Hematopoietic multipotent progenitor cell (in vitro differentiated cells): ENCODE measurements at places on chromosomes 2 and 18.
A peak's percentile ranks its signal among the peaks of the same experiment; 100 is the strongest.

DNA sequence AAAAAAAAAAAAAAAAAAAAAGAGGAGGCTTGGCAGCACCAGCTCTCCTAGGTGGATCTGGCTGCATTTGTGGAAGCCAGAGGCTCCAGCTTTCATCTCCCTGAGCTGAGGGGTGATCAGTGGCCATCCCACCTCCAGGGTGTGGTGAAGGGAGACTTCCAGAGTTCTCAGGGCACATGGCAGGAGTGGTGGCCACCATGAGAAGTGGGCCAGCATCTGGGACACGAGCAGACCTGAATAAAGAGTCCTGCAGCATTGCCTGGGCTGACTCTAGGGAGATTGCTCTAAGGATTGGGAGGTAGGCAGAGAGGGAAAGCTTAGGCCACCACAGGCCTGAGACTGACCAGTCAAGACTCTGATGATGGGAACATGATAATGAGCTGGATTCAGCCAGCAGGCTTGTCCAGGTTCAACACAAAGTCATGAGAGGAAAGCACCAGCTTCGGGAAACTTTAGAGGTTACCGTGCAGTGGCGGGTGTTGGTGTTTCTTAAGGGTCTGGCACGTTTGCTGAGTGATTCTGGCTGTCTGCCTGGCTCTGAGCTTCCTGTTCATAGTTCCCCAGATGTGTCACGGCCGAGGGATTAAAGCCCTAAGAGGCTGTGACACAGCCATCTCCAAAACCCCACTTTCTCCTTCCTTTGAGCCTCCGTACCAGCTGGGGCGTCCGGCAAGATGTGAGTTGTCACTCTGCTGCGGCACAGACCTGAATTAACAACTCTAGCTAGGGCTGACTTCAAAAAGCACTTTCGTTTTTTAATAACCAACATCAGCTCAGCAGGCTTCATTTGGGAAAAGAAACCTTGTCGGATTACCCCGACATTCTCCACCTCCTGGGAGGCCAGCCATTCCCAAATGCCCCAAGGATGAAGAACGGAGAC, 38.3 kb upstream of the IL1R1 start:
- peak; percentile 98 for DNase-seq

- no peak for DNase-seq
These were observed 667.5 kb upstream of the HS6ST1 start for GRCh38 chr2:128986026-128986715.

- DNase-seq, result no peak
These were observed 486.1 kb upstream of the UBE2E3 start for GRCh38 chr2:180494286-180494685.

- DNase-seq, result no peak
These were observed 650 bp downstream of the ACKR3 start for GRCh38 chr2:236570081-236570868.

DNA sequence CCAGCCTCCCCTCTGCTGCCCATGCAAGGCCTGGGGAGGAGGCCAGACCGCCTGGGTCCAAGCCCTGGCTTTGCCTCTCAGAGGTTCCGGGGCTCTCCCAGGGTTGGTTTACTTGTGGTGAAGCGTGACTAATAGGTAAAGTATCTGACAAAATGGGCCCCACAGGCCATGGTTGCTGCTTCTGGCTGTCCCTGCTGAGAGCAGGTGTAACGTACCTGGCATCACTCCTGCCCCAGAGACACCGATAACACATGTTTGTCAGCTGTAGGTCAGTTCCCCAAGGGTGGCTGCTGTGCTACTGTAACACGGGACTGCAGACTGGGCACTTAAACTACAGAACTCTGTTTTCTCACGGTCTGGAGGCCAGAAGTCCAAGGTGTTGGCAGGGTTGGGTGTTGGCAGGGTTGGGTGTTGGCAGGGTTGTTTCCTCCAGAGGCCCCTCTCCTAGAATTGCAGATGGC, 34.1 kb downstream of the ODC1 start:
- DNase-seq, result no peak

- DNase-seq, result no peak
These were observed 42.4 kb downstream of the KLHL29 start for GRCh38 chr2:23427350-23427749.

DNA sequence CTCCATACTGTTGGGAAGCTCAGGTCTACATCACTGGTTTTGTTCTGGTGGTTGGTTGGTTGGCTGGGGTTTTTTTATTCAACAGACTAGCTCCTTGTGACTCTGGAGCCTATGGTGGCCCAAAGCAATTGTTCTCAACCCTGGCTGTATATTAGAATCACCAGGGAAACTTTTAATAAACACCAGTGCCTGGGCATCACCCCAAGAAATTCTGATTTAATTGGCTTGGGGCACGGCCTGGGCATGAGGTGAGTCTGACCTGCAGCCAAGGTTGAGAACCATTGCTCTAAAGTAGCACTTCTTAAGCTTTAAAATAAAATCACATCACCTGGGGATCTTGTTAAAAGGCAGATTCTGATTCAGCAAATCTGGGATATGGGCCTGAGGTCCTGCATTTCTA, 184.1 kb downstream of the C1D start:
- DNase-seq, result no peak

DNA sequence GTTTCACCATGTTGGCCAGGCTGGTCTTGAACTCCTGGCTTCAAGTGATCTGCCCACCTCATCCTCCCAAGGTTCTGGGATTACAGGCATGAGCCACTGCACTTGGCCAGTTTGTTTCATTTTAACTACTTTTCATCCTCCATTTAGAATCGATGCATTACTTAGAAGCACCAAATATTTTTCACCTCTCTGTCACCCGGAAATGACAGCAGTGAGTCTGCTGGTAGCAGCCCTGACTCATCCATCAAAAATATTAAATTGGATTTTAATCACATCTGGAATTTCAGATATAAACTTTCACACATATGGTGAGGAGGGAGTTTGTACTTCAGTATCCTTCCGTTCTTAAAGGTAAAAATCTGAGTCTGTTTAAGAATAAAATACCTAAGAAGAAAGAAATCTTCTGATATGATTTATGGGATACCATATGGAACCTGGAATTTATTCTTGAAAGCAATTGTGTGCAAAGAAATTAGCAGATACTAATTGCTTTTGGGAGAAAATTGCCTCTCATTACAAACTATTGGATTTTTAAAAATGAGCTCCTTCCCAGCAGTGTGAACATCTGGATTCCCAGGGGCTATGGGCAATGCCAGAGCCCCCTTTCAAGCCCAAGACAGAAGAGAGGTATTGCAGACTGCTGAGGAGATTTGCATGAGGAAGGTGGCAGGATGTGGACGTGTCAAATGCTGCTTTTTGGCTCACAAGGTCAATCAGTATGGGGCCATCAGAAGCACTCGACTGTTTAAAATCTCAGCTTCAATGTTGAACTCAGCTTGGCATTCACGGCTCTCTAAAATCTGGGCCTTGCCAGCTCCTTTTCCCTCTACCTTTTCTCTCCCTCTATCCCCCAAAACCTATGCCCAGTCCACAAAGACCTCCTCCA, 279.5 kb upstream of the SIX2 start:
- no peak for DNase-seq

DNA sequence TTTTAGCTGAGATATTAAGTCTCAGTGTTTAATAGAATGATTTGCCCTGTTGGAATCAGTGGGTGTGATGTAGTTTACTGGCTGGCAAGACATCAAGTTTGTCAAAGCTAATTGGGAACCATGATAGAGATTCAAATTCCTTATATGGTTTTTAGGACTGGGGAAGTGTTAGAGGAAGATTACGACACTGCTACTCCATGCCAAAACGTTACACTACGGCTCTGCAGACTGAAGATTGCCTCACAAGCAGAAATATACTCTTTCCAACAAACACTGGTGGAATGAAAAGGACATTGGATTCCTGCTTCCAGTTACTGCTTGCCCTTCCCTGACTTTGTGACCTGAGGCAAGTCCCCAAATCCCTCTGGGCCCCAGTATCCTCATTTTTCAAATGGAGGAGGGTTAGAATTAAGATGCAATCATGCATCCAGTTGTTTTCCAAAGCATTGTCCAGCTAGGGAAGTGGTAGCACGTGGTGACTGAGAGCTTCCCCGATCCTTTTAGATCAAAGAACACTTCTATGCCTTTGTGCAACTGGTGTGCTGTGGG, 147.6 kb downstream of the CDC42EP3 start:
- no peak for DNase-seq

DNA sequence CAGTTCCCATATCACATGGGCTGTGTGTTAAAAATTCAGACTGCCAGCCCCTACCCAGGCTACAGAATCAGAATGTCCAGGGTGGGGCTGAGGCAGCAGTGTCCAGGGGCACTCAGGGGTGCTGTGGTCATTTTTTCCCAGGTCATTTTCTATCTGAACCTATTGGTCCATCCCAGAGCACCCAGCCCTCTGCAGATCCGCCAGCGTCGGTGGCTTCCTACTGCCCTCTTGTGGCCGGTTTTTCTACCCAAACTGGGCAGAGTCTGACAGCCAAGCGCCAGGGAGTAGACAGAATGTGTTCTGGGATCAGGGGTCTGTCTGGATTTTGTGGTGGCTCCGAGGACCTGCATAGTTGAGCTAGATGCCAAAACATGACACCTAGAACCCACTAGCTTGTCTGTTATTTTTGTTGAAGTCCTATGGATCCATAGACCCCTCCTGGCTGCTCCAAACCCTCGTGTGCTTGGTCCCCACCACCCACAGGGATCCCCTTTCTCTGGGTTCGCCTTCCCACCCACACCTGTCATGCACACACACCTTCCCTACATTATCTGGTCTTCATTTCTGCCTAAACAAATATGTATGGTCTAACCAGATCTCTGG, 34.1 kb upstream of the RMDN2 start:
- DNase-seq, result peak; percentile 51

GRCh38 chr2:17593841-17594491, 53.5 kb downstream of the VSNL1 start:
- no peak for DNase-seq

- DNase-seq, result no peak
These were observed 17.6 kb upstream of the SLC9A2 start for GRCh38 chr2:102601730-102602129.

- DNase-seq, result peak; percentile 26
These were observed 51.4 kb downstream of the KIF5C start for GRCh38 chr2:148926291-148926961.

DNA sequence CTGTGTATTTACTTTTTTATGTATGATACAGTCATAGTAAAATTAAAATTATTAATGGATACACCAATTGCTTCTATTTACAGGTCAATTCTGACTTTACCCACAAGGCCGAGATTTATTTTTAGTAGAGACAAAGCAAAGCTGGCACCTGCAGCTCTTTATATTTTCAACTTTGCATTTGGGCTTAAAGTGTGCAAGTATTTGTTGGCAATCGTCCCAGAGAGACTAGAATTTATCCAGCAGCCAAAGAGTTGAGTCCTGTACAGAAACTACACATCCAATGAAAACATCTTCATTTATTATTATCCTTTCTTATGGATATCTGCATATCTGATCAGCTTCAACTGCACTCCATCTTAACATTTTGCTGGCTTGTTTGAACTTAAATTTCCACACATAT, 485.6 kb downstream of the SOX11 start:
- DNase-seq, result no peak

DNA sequence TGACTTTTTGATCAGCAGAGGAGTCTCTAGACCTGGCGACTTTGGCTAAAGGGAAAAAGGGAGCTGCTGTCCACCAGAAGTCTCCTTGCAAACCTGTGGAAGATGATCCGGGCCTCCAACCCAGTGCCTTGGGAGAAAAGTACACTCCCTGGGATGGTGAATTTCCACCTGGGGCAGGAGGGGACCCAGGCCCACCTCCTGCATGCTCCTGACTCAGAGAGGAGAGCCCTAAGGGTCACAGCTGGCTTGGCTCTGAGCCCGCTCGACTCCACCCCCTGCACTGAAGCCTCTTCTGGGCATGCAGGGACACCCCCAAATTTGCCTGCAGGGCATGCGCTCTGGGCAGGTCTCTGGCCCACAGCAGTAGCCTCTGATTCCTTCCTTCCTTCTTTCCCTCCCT, 66.5 kb downstream of the PDCL3 start:
- DNase-seq, result no peak

DNA sequence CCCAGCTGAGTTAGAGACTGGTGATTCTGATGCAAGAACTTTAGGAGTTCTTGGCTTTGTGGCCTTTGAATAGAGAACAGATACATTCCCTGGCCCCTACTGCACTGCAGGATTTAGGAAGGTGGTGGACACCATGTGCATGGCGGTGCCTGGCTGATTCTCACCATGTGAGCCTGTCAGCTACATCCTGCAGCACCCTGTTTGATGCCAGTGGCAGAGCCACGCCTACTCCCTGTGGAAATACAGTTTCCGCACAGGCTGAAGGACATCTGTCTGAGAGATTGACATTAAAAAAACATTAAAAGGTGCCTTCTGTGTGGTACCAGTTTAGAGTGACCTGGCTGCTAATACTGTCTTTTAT, 50.0 kb downstream of the KCNE4 start:
- no peak for DNase-seq

DNA sequence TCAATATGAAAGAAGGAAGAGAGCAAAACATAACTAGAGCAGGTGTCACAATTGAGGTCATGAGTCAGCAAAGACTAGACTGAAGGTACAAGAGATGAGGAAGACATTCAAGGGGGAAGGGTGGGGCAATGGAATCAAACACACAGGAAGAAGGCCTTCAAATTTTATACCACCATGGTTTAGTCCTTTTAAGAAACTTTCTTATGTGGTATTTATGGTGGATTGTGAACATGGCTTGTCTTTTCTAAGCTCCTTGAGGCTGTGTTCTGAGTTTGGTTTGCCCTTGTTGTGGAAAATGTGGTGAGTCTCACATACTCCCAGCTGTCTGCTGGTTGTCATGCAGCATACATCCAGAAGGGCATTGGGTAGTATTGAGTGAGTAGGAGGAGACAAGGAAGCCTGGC, 62.1 kb downstream of the NABP1 start:
- peak; percentile 18 for DNase-seq

GRCh38 chr18:77478646-77479442, 229.2 kb downstream of the GALR1 start:
- DNase-seq, result no peak

GRCh38 chr2:29304399-29305060, 189.3 kb downstream of the CLIP4 start:
- DNase-seq, result no peak

GRCh38 chr2:227796045-227796711, 17.5 kb upstream of the CCL20 start:
- no peak for DNase-seq

GRCh38 chr2:231383416-231384108, 11.9 kb upstream of the B3GNT7 start:
- no peak for DNase-seq

DNA sequence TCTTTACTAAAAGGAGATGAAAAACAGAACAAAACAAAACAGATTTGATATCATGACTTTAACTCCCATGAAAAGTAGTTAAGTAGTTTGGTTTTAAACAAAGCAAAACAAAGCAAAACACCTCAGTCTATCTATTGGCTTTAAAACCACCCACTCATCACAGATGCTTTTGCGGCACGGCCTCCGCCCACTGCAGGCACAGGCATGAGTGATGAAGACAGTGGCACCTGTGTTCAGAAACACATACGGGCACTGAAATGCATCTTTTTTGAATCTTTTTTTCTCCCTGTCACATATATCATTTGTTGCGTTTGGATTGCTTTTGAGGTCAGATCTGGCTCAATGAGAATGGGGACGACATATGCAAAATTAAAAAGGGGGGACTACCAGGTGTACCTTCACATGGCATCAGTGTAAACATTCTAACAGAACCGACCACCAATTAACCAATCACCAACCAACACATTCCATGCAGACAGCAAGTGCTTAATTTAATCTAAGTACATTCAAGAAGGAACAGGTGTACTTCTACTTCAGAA, 147.4 kb upstream of the REV1 start:
- DNase-seq, result no peak
